ENCODE measurements at places on chromosomes 1 and 21.

- no peak for DNase-seq
Observed at GRCh38 chr1:175564723-175565122, 178.7 kb downstream of the TNR start.

DNA sequence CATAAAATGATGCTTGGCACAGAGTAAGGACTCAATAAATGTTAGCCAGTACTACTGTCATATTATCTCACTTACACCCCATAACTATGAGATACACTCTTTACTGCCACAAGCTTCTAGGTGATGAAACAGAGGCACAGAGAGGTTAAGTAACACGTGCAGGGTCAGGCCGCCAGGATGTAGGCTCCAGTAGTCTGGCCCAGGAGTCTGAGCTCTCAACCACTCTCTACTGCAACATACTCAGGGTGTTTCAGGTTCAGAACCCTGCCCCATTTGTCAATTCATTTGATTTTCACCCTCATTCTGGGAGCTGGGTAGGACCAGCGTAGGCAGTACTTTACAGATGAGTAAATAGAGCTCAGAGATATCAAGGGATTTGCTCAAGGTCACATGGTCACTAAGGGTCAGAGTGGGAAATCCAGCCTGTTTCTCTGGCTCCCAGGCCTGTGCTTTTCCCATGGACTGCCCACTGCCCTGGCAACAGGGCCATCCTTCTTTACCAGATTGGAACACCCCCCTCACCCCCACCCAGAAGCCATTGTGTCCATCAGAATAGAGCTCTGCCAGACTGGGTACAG, 21.2 kb downstream of the IQGAP3 start:
- DNase-seq: no peak

- no peak for DNase-seq
Observed at GRCh38 chr21:45305836-45306235, 18.1 kb upstream of the POFUT2 start.

DNA sequence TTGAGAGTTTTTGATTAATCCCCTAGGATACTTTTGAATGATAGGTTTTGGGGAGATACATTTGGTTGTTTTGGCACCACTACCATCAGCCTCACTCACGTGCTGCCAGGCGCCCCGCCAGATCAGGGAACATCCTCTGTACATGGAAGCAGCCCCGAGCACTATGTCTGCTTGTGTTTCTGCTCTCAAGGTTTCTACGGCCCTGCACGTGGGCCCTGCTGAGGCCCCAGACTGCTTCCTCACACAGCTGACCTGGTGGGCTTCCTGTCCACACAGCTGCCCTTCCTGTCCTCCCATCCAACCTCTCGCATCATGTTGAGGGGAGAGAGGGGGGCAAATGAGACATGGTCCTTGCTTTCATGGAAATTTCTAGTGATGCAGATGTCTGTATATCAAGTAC, 20.0 kb downstream of the ADARB1 start:
- no peak for DNase-seq

GRCh38 chr1:78289603-78290002, 201.2 kb upstream of the PTGFR start:
- no peak for DNase-seq

- no peak for DNase-seq
Observed at GRCh38 chr1:109149874-109150601, 36.1 kb downstream of the ELAPOR1 start.

DNA sequence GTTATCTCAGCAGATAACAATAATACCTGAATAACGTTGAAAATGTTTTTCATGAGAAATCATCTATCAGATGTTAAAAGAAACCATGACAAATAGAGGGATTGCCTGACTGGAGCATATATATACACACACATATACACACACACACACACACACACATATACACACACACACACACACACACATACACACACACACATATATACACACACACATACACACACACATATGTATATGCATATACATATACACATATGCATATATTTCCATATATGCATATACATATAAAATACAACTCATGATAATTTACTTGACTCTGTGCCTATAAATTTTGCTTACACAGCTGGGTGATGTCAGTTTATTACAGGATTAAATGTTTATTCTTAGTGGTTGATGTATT, 847.3 kb upstream of the ADAMTS5 start:
- DNase-seq: no peak

DNA sequence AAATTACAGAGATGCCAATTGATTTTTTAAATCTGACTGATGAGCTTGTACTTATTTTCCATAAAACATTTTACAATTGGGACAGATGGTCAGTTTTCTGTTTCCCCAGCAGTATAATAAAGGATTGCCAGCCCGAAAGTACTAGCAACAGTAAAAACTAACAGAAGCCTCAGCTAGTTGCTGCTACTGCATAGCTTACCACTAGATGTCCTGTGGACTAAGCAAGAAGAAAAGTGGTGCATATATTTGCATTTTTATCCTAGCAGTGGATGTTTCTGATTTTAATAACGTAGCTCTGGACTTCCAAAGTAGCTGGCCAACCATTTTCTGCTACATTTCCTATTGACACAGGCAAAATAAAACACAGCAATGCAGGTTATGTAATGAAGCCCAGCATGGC, 241.5 kb downstream of the BARHL2 start:
- no peak for DNase-seq

GRCh38 chr1:180137776-180138175, 16.9 kb upstream of the QSOX1 start:
- no peak for DNase-seq

DNA sequence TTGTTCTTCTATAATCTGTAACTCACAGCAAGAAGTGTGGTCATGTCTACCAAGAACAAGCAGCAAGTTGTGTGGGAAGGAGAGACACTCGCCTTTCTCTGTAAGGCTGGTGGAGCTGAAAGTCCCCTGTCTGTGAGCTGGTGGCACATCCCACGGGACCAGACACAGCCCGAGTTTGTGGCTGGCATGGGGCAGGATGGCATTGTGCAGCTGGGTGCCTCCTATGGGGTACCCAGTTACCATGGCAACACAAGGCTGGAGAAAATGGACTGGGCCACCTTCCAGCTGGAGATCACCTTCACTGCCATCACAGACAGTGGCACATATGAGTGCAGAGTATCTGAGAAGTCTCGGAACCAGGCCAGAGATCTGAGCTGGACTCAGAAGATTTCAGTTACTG, 15.5 kb downstream of the CD101 start:
- no peak for DNase-seq

DNA sequence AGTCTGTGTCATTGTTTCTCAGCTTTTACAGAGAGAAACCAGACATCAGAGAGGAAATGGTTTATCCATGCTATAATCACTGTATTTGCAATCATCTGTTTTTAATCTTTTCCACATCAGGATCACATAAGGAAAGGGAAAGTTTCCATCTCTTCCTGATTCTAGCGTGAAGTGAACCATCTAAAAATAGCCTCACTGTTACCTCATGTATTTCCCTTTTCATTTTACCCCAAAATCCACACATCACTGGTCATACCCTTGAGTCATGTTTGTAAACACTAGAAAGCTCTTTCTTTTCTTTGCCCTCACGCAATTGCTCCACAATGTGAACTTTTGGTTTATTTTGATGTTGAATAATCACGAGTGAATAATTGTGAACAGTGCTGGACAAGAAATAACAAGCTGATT, 146.0 kb downstream of the PLA2G4A start:
- no peak for DNase-seq

DNA sequence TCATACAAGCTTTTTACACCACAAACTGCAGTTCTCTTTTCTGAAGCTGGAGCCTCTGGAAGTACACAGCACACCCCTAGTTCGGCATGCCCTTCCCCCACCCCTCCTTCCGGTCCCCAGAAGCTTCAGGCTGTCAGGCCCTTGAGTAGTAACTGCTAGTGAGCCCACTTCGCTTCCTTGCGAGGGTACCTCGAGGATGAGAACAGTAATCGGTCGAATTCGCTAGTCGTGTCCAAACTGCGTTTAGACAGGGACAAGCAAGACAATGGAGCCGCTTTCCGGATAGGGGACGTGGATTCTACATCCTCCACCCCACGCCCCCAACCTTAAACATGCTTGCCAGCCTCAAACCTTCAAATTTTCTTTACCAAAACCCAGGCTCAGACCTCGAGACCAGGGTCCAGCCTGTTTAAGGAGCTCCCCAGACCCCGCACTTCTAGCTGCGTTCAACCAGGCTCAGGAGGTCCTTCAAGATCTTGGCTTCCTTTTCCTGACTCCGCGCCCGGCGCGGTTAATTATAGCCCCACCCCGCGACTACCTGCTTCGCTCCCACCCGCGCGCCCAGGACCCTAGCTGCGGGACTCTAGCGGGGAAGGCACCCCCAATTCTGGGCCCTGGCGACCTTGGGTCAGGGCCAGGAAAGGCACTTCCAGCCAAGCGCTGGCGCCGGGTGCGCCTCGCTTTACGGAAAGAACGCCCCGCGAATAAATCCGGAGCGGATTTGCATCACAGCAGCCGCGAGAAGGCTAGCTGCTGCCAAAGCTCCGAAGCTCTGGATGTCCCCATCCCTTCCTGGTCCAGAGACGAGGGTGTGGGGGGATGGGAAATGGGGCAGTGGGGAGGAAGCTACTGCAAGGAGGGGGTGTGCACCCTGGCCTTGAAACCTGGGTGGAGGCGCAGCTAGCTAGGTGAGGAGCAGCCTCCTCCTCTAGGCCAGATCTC, 8.1 kb upstream of the TSPAN1 start:
- DNase-seq: no peak

DNA sequence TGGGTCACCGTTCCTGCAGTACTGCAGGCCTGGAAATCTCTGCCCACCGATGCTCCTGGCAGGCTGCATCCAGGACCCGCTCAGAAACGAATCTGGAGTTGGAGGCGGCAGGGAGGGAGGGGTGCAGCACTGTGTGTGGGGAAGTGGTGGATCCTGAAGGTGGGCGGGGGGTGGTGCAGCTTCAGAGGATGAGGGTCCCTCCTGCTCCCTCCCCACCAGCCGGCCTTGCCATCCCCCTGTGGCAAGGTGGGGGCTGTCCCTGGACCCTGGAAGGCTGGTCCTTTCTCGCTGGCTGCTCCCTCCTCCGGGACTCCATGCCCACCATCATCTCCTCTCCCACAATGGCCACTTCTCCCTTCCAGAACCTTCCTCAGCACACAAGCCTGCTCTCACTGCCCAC, 60.4 kb downstream of the B3GALT5 start:
- DNase-seq: no peak

GRCh38 chr1:160721473-160721872, 9.9 kb upstream of the CD48 start:
- DNase-seq: no peak

DNA sequence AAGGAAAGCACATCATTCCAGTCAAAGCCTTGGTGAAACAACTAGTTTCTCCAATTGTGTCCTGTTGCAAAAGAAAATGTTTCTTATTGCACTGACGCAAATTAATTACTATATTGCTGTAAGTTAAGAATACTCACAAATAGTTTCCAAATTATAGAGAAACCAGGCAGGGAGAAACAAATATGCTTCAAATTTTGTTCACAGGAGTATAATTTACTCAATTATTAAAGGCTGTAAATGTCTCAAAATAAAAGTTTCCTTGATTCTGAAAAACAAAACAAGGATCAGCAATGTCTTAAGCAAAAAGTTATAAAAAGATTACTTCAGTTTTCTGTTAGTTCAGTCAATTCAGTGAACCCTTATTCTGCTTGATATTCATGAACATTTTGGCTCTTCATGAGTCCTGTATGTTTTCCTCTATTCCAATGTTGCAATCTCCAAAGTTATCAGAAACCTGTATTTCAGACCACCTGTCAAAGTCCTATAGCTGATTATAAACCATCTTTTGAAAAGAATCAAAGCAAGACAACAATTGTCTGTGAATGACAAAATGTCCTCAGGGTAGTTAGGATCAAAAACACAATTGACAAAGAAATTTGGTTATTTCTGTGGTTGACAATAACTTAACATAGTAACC, 11.7 kb upstream of the SYPL2 start:
- DNase-seq: no peak

GRCh38 chr1:108729481-108729880, 16.8 kb downstream of the FNDC7 start:
- DNase-seq: no peak

GRCh38 chr1:58597076-58597475, 20.0 kb upstream of the TACSTD2 start:
- DNase-seq: no peak

- peak; percentile 30 for DNase-seq
Observed at GRCh38 chr1:26723013-26723991, 27.5 kb downstream of the ARID1A start.

- no peak for DNase-seq
Observed at GRCh38 chr21:38995731-38996130, 187.5 kb downstream of the PSMG1 start.

DNA sequence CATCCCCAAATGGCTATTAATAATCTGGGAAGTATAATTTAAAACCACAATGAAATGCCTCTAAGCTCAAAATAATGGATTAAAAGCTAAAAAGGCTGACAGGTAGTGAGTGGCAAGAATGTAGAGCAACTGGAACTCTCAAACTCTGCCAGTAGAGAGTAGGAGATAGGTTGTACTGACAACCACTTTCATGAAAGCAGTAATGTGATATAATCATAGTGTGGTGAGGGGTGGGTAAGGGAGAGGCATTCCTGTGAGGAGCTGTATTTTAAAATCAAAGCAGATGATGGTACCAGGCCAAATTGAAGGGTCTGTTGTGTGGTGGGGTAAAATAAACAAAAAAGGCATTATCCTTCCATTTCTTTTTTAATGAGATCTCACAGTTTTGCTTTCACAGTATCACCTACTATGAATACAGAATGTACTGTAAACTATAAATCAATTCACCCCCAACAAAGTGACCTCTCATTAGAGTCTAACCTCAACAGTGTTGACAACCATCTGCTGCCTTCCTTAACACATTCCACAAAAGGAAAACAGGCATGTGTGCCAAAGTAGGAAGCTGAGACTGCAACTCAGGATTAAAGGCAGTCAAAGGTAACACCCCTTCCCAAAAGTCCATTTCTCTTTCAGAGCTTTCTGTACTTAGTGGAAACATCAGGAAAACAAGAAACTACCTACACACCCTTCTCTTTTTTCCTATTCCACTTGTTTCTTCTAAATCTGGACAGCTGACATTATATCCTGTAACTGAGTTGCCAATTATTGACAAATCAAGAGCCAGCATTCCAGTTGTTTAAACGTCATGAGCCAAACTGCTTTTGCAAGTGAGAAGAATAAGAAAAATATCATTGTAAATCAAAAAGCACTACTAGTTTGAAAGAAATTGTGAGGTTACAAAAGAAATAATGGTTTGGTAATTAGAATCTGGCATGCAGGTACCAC, 130.8 kb downstream of the FAF1 start:
- DNase-seq: no peak

GRCh38 chr1:9539829-9540550, 725 bp downstream of the SLC25A33 start:
- peak; percentile 12 for DNase-seq

GRCh38 chr1:117188170-117188815, 22.4 kb downstream of the VTCN1 start:
- DNase-seq: no peak

GRCh38 chr1:9320520-9321479, 28.1 kb downstream of the SPSB1 start:
- DNase-seq: no peak
